ENCODE measurements at places on chromosomes 5 and 9. TPM values are rescaled to one million over a fixed set of nuclear protein-coding genes. Genes with fewer than 3 reads are reported as not detected.

The IL5 gene
- total RNA-seq, result not detected

DNA sequence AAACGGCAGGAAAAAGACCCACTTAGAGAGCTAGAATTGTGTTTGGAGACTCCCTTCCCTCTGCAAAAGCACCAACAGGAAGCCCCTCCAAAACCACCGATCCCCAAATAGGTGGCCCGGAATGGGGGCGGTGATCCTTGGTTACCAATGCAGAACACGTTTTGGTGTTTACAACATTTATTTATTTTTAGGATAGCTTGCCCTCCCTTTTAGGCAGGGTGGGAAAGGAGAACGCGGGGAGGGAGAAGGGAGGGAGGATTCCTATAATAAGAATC is 579 bp upstream of the NTRK2 start:
- no peak for DNase-seq

DNA sequence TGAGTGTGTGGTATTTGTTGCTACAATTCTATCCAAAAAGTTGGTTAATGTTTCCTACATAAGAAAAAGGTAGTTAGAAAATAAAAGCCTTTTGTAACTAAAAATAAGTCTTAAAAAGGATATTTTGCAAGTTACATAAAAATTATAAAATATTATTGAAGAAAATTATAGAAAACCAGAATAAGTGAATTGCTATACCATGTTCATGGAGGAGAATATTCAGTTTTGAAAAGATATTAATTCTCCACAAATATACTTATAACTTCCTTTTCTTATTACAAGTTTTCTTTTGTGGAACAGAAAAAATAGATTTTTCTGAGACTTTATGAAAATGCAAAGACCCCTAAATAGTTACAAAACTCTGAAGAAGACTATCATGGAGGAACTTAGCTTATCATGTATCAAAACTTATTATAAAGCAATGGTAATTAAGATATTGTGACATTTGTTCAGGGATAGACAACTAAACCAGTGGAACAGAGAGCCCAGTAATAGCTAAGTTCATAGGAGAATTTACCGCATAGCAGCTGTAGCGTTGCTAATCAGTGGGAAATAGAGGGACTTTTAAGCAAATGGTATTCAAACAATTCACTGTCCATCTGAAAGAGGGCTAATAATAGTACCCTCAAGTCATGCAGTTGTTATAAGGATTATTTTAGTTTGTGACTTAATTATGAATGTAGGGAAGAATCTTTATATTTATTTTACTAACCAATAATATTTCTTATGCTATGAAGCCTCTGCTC is 515.2 kb upstream of the ZNF608 start:
- DNase-seq, result no peak

The ARID3C gene
- not detected for total RNA-seq

GRCh38 chr5:54727874-54728587 is 210.5 kb downstream of the SNX18 start:
- no peak for DNase-seq
